ENCODE measurements at places on chromosomes 4 and X.

DNA sequence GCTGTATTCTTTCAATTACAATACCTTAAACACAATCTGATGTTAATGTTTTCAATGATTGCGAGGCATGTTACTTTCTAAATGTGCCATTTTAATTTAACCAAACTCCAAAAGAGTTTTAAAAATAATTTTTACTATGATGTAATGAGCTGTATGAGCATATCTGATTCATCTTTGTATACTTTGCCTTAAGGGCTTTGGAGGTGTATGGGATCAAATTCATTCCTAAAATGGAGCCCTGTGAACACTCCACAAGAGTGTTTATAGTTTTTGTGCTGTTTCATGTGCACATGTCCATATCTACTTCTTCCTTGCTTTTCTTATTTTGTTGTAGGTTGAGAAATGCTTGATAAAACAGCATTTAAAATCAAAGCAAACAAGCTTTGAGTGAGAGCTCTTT lies 82.4 kb downstream of the ATP10D start:
- H3K27me3 ChIP-seq: no peaks in the 10 kb centered on the region
- H3K27ac ChIP-seq: no peak overlapping the region
- H3K4me3 ChIP-seq: no peak overlapping the region
- H3K4me1 ChIP-seq: no peaks in the 10 kb centered on the region
- no peak for DNase-seq

GRCh38 chrX:34053931-34054330 lies 78.2 kb downstream of the FAM47A start:
- no peak overlapping the region for H3K27ac ChIP-seq
- H3K27me3 ChIP-seq: no peaks in the 10 kb centered on the region
- no peaks in the 10 kb centered on the region for H3K36me3 ChIP-seq

DNA sequence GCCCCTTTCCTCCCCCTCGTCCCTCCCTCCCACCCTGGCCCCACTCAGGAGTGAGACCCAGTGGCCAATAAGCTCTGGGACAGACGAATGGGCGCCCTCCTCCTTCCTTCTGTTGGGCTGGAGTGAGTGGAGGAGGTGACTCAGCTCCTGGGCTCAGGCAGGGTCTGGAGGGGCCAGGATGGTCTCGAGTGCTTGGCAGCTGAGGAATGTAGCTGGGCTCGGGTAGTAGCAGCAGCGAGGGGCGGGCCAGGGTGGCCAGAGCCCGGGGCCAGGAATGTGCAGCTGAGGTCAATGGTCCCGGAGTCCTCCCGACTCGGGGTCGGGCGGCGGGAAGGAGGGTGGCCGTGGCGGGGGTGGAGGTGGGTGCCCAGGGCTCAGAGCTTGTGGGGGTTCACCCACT lies 15.0 kb downstream of the G6PD start:
- H3K27me3 ChIP-seq: no peaks in the 10 kb centered on the region
- no peak for DNase-seq
- H3K4me1 ChIP-seq: peaks cover 11% of the 10 kb centered on the region
- peaks cover 14% of the 10 kb centered on the region for H3K36me3 ChIP-seq
- H3K4me3 ChIP-seq: no peak overlapping the region

DNA sequence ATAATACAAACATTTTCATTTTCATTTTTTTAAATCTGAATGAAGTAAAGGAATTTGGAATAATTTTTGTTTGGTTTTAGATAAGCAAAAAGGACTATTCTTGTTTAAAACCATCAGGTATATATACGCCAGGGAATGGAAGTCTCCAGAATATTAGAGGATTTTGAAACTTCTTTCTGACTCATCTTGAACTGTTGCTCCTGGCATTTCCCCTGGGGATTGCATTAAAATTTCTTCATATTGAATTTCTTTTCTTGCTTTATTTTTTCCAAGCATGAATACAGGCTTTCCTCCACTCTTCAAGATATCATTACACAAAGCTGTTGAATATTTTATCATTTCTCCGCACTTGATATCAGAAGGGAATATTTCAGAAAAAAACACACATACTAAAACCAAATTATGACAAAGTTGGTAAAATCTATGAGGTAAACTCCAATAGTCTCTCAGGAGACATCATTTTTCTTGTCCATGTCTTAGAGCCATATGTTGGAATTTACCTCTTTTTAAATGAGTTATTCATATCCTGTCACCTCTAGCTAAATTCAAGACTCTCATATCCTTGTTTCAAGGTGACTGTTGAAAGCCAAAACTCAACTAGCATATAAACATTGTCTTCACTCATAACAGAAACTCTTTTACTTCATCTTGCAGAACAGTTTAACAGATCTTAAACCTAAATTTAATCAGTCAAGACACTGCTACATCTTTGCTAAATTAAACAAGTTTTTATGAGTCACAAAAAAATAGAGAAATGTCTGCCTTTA lies 20.7 kb upstream of the CSN1S1 start:
- no peak overlapping the region for H3K27ac ChIP-seq
- DNase-seq: no peak
- no peaks in the 10 kb centered on the region for H3K36me3 ChIP-seq
- H3K27me3 ChIP-seq: no peaks in the 10 kb centered on the region

DNA sequence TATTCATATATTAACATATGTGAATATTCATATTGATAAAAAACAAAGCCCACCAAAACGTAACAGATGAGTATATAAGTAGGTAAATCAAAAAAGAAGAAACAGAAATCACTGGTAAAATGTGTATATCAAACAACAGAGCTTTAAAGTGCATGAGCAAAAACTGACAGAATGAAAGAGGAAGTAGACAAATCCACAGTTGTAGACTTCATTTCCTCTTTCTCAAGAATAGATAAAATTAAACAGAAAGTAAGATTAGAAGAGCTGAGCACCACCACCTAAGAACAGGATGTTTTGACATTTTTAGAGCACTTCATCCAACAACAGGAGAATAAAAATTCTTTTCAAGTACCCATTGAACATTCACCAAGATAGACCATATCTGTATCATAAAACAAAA lies 64.6 kb downstream of the CNKSR2 start:
- no peaks in the 10 kb centered on the region for H3K4me1 ChIP-seq
- no peak for DNase-seq
- no peak overlapping the region for H3K27ac ChIP-seq
- H3K4me3 ChIP-seq: no peak overlapping the region
- H3K36me3 ChIP-seq: no peaks in the 10 kb centered on the region

- no peaks in the 10 kb centered on the region for H3K27me3 ChIP-seq
- no peak for DNase-seq
- H3K4me1 ChIP-seq: no peaks in the 10 kb centered on the region
Measured at GRCh38 chr4:88697141-88697540, 488 bp downstream of the NAP1L5 start.

- no peaks in the 10 kb centered on the region for H3K27me3 ChIP-seq
- H3K36me3 ChIP-seq: no peaks in the 10 kb centered on the region
- H3K4me1 ChIP-seq: no peaks in the 10 kb centered on the region
- no peak for DNase-seq
- no peak overlapping the region for H3K27ac ChIP-seq
- no peak overlapping the region for H3K4me3 ChIP-seq
Measured at GRCh38 chrX:131239057-131239456, 50.0 kb downstream of the IGSF1 start.

DNA sequence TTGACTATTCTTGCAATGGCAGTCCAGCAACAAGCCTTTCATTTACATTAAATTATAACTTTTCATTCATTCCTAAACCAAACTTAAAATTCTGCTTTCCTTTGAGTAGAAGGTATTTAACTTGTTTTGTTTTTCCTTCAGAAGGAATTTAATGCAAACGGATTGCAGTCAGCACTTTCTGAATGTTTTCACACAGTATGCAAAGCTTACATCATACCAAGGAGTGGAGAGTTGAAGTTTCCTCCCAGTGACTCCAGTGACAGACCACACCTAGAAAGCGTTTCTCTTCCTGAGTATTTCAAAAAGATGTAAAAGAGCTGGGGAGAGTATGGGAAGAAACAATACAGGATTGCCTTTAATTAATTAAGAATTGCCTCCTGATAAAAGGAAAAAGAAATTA lies 8.1 kb downstream of the EPGN start:
- no peaks in the 10 kb centered on the region for H3K36me3 ChIP-seq
- no peak overlapping the region for H3K4me3 ChIP-seq
- peaks cover 4% of the 10 kb centered on the region for H3K4me1 ChIP-seq
- DNase-seq: no peak
- no peak overlapping the region for H3K27ac ChIP-seq
- no peaks in the 10 kb centered on the region for H3K27me3 ChIP-seq

DNA sequence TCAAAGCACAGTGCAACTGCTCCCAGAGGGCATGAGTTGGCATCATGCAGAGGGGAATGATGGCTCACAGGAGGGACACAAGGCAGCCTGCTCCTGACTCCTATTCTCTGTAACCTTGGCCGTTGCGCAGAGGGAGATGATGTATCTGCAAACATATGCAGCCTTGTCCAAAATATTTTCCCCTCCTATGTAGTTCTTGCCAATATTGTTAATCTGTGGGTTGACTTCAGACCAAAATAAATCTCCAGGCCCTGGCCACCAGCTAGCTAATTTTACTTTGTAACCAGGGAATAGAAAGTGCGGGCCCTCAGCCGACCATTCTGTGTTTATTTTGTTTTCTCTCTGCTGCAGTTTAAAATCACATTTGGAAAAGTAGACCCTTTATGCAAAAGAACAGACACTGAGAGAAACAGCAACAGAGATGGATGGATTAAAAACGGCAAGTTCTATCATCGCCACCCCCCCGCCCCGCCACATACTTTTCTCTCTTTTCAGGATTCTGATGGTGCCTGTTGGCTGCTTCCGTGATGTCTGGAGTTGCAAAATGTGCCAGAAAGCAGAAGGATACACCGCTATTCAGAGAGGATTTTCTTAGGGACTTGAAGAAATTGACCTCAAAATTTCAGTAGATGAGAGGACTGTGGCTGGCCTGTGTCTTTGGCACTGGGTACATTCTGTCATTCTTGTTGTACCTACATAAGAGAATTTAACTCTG lies 185.3 kb upstream of the BCOR start:
- no peak overlapping the region for H3K4me3 ChIP-seq
- no peak overlapping the region for H3K27ac ChIP-seq
- no peaks in the 10 kb centered on the region for H3K4me1 ChIP-seq
- H3K27me3 ChIP-seq: no peaks in the 10 kb centered on the region
- H3K36me3 ChIP-seq: no peaks in the 10 kb centered on the region
- no peak for DNase-seq

- H3K36me3 ChIP-seq: no peaks in the 10 kb centered on the region
- no peak for DNase-seq
- no peaks in the 10 kb centered on the region for H3K27me3 ChIP-seq
- H3K4me3 ChIP-seq: no peak overlapping the region
Measured at GRCh38 chr4:153834901-153835300, 46.0 kb upstream of the SFRP2 start.

DNA sequence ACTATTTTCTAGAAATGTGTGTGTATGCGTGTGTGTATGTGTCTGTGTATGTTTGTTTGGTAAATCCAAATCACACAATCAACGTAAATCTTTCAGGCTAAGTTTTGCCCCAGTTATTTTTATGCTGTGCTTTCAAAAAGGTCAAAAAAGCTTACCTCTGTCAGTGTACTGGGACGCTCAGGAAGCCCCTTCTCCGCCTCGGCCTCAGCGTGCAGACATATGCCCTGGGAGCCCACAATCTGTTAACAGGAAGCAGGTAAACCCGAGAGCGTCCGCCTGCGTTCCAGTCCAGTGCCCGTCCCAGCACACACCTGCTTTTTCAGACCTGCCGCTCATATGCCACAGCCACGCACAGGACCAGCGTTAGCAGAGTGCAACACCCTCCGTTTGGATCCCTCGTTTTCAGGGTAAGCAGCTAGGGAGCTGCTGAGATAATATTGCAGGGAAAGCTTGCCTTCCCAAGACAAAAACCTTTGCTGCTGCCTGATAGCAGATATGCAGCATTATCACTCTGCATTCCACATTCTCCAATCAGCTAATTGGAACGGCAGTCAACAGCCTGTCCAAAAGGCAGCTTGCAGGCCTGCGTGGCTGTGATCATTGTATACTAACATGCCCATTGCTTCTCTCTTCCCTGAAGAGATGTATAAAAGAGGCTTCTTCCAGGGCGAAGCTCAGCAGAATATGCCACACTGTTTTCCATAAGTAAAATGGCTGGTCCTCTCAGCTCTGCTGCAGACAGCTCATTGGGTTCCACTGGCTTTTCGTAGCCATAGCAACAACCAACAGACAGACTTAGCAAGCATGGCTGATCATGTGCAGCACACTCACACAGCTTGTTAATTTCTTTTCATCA lies at the start of gene SORBS2:
SORBS2 (minus strand) TSS at position 686 of the 856 bp plus-strand sequence. CDS start 121,623 bp downstream, outside the sequence.
- no peaks in the 10 kb centered on the region for H3K4me1 ChIP-seq
- H3K27me3 ChIP-seq: no peaks in the 10 kb centered on the region
- peak within 1 kb of the TSS; percentile 37 for H3K4me3 ChIP-seq
- peak within 1 kb of the TSS; percentile 16 for H3K27ac ChIP-seq
- no peak for DNase-seq
- no peaks in the 10 kb centered on the region for H3K36me3 ChIP-seq

DNA sequence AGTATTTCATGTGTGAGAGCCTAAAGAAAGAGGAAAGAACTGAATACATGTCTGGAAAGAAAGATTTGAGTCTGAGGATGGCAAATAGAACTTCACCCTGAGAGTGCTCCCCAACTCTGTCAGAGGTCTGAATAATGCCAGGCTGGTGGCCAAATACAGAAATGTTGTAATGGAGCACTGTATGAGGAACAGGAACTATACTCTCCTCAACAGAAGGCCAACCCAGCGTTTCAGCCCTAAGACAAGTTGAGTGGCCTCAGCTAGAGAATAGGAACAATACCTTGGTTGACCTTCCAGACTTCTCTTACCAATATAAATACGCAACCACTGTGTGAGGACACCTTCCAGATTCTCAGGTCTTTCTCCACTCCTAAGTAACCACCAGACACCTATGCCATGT lies 94.5 kb upstream of the STIM2 start:
- H3K36me3 ChIP-seq: no peaks in the 10 kb centered on the region
- no peaks in the 10 kb centered on the region for H3K27me3 ChIP-seq
- H3K4me1 ChIP-seq: no peaks in the 10 kb centered on the region
- no peak overlapping the region for H3K4me3 ChIP-seq
- H3K27ac ChIP-seq: no peak overlapping the region

- H3K27ac ChIP-seq: no peak overlapping the region
- no peak for DNase-seq
- no peak overlapping the region for H3K4me3 ChIP-seq
- H3K27me3 ChIP-seq: peaks cover 18% of the 10 kb centered on the region
- peaks cover 29% of the 10 kb centered on the region for H3K4me1 ChIP-seq
- no peaks in the 10 kb centered on the region for H3K36me3 ChIP-seq
Measured at GRCh38 chr4:110629780-110630687, 7.2 kb upstream of the PITX2 start.

- H3K27me3 ChIP-seq: no peaks in the 10 kb centered on the region
- no peaks in the 10 kb centered on the region for H3K4me1 ChIP-seq
- no peaks in the 10 kb centered on the region for H3K36me3 ChIP-seq
- H3K4me3 ChIP-seq: no peak overlapping the region
- no peak for DNase-seq
Measured at GRCh38 chr4:83644677-83645659, 109.1 kb downstream of the GPAT3 start.

- DNase-seq: no peak
- H3K27ac ChIP-seq: no peak overlapping the region
- H3K27me3 ChIP-seq: no peaks in the 10 kb centered on the region
- H3K4me3 ChIP-seq: no peak overlapping the region
- H3K4me1 ChIP-seq: peaks cover 31% of the 10 kb centered on the region
Measured at GRCh38 chr4:119302073-119302832, 19.7 kb downstream of the FABP2 start.

GRCh38 chr4:58061967-58062366 lies 951.8 kb upstream of the IGFBP7 start:
- H3K36me3 ChIP-seq: no peaks in the 10 kb centered on the region
- no peaks in the 10 kb centered on the region for H3K4me1 ChIP-seq
- no peak for DNase-seq
- H3K27me3 ChIP-seq: no peaks in the 10 kb centered on the region
- H3K27ac ChIP-seq: no peak overlapping the region
- no peak overlapping the region for H3K4me3 ChIP-seq

- no peaks in the 10 kb centered on the region for H3K27me3 ChIP-seq
- H3K4me3 ChIP-seq: no peak overlapping the region
- H3K4me1 ChIP-seq: peaks cover 6% of the 10 kb centered on the region
- H3K36me3 ChIP-seq: no peaks in the 10 kb centered on the region
Measured at GRCh38 chr4:67929426-67929825, 33.9 kb downstream of the TMPRSS11A start.

All from vagina (tissue), 2 donors.